ENCODE measurements at places on chromosomes 7 and 10.

GRCh38 chr10:49625411-49625810, 11.6 kb downstream of the CHAT start:
- no peaks in the 10 kb centered on the region for H3K36me3 ChIP-seq
- H3K4me1 ChIP-seq, result no peaks in the 10 kb centered on the region
- H3K27me3 ChIP-seq, result no peaks in the 10 kb centered on the region
- H3K27ac ChIP-seq, result no peak overlapping the region

GRCh38 chr10:115706488-115707076, 566.4 kb downstream of the GFRA1 start:
- H3K4me1 ChIP-seq, result no peaks in the 10 kb centered on the region
- peak; percentile 23 for DNase-seq
- H3K27me3 ChIP-seq, result no peaks in the 10 kb centered on the region

DNA sequence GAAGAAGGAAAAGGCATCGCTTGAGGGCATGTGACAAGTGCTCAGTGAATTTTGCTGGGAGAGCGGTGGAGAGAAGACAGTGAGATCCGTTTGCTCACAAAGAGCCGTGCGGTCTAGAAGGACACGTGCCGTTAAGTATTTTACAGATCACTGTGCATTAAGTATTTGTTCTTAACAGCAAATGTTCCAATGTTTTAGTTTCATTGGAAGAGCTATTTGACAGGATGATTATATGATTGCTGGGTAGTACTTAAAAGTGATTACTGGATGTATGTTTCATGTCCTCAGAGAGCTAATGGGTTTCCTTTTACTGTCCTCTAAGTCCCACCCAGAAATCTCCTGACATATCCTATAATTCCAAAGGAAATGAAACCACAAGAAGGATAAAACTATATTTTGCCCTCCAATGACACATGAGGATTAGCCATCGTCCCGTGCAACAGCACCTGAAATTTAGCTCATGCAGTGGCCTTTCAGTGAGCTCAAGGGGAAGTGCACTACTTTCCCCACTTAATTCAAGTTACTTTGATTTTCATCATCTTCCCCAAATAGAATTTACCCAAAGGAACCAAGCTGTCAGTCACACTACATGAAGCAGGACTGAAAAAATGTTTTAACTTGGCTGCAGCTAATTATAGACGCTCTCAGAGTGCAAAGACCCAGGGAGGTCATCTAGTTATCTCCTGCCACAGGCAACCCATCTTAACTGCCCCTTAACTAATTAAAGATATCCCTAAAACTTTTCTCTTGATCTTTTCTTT, 80.3 kb downstream of the KLF6 start:
- H3K27ac ChIP-seq, result no peak overlapping the region
- H3K4me3 ChIP-seq, result no peak overlapping the region
- no peaks in the 10 kb centered on the region for H3K27me3 ChIP-seq
- H3K36me3 ChIP-seq, result no peaks in the 10 kb centered on the region
- H3K4me1 ChIP-seq, result no peaks in the 10 kb centered on the region

DNA sequence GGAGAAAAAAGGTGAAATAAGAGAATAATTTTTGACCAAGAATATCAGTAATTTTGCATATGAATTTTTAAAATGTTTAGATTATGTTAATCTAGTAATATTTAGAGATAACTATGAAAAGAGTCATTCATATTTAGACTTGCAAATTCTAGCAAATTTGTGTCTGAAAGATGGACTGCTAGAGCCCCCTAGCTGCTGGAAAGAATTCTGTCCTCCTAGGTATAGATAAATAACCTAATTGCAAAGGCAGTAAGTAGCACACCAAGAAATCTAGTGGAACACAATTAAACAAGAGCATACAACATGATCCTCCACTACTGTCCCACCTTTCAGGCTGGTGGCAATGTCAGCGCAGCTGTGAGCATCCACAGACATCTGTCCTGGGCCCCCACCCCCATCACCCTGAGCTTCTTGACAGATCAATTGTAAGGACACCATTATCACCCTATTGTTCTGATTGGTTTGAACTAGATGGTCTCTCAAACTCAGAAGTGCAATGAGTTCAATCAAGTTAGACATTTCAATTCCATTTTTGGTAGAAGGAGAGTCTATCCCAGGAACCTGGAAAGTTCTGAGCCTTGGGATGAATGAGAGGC, 15.0 kb upstream of the GFRA1 start:
- H3K36me3 ChIP-seq, result no peaks in the 10 kb centered on the region
- peaks cover 5% of the 10 kb centered on the region for H3K27me3 ChIP-seq
- DNase-seq, result peak; percentile 64

DNA sequence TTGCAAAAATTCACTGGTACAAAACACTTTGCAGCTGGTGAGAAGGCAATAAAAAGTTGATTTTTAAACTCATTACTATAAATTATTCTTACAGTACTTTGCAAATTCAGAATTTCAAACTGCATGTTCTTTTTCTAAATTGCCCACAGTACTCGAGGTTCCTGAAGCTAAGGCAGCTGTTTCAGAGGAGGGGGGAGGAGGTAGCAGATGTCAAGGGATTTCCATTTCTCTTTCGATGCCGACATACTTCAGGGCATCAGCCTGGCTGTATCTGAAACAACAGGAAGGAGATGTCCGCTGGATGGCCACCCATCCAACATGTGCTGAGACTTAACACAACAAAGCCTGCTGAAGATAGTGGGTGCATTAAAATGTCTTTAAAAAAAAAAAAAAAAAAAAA, 76.7 kb downstream of the EZH2 start:
- H3K27me3 ChIP-seq, result no peaks in the 10 kb centered on the region
- no peak overlapping the region for H3K27ac ChIP-seq
- H3K4me1 ChIP-seq, result no peaks in the 10 kb centered on the region

GRCh38 chr10:68816796-68817412, 10.4 kb upstream of the STOX1 start:
- peak overlapping the region; percentile 32 for H3K27ac ChIP-seq
- H3K4me1 ChIP-seq, result no peaks in the 10 kb centered on the region
- no peaks in the 10 kb centered on the region for H3K36me3 ChIP-seq

DNA sequence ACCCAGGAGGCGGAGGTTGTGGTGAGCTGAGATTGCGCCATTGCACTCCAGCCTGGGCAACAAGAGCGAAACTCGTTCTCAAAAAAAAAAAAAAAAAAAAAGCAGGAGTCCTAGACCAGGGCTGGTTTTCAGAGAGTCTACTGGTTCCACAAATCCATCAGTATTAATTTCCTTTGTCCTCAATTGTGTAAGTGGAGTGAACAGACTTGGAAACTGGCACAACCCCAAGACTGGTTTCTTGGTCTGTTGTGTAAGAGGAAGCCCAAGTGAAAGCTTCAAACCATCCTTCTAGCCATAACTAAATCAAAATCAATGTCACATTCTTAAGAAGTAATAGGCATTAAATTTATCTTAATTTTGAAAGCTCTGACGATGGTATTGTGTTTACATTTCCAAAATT, 213.6 kb downstream of the DGKI start:
- H3K27ac ChIP-seq, result no peak overlapping the region
- no peak overlapping the region for H3K4me3 ChIP-seq
- no peaks in the 10 kb centered on the region for H3K27me3 ChIP-seq

DNA sequence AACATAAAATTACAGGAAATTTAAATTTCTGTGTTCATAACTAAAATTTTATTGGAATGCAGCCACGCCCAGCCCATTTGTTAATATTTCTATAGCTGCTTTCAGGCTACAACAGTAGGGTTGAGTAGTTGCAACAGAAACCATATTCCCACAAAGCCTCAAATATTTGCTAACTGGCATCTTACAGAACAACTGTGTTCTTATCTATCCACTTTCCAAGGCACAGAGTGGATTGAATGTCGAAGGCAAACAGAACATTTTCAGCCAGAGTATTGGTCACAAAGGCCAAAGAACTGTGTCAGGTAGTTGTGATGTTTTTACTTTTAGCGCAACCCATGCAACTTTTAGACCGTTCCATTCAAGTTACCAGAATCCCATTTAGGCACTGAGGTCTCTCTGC, 51.1 kb upstream of the OPN4 start:
- H3K27ac ChIP-seq, result peak overlapping the region; percentile 33
- no peak overlapping the region for H3K4me3 ChIP-seq
- H3K36me3 ChIP-seq, result no peaks in the 10 kb centered on the region
